ENCODE measurements at places on chromosomes 1 and 21.

- no peak for DNase-seq
These were observed 57.4 kb upstream of the ACOT11 start for GRCh38 chr1:54490361-54491248.

DNA sequence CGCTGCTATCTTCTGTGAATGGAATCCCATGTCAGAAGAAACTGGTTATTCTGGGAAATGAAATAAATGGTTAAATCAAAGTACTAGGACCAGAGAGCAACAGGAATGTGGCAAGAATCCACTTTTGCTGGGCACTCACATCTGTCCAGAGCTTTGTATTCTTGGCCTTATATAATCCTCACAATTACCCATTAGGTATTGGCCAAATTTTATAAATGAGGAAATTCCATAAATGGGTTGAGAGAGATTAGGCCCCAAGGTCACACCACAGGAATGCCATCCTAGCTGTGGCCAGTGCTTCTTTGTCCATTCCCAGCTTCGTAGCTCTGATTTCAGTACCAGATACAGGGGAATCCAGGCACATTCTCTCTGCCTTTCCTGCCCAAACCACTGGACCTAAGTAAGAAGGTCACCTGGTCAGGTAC lies 76.1 kb upstream of the HOOK1 start:
- DNase-seq, result no peak

GRCh38 chr21:15204970-15205286 lies 140.1 kb upstream of the NRIP1 start:
- DNase-seq, result no peak

DNA sequence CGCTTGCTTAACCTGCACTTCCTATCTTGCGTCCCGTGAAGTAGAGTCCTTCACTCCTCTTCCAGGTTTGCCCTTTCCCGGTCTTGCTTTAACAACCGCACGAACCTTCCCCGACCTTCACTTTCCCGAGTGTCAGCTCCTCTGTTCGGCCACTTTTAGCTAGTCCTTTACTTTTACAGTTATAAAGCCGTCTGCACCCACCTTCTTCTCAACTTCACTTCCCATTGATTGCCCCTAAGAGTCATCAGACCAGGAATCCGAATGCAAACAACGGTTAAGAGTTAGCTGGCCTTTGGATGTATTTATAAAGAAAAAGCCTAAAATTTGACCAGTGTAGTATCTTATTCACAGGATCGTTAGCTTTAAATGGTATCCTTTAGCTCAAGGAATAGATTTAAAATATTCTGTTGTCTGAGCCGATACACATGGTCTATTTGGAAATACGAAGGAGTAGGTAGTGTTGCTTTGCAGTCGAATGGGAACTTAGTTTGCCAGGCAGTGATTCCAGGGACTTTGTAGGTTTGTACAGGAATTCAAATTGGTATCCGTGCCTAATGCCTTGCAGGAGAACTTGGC lies 1.4 kb downstream of the PPP2R5A start:
- no peak for DNase-seq

DNA sequence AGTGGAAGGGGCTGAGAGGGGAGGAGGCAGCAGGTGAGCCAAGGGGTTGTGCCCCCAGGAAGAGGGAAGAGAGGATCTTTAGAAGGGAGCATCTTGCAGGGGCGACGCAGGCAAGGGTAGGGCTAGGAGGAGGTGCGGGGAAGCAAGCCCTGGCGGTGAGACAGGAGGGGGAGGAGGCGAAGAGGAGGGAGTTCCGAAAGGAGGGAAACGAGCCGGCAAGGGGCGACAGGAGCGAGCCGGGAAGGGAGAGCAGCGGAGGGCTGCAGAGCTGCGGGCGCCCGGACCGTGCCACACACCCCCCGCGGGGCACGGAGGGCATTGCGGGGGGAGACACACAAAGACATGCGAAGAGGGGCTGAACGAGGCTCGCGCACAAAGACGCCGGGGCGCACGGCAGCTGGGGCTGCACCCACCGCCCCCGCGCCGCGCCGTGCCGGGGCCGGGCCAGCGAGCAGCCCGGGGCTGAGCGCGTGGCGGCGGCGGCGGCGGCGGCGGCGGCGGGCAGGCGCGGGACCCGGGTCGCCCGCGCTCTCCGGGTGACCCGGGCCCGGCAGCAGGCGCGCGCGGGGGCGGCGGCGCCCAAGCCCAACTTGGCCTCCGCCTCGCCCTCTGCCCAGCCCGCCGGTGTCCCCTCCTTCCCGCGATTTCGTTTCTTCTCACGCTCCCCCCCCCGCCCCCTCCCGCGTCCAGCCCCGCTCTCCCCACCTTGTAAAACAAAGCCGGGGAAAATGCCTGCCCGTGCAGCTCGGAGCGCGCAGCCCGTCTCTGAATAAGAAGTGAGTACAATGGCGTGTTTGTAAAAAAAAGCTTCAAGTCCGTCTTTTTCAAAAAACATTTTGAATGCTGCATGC lies at the start of gene KCNK2:
KCNK2 (plus strand) TSS at position 206 of the 851 bp plus-strand sequence. CDS start 649 bp downstream, outside the sequence.
- DNase-seq, result no peak

GRCh38 chr1:198682850-198683249 lies 44.0 kb downstream of the PTPRC start:
- DNase-seq, result no peak

GRCh38 chr1:246691622-246692495 lies 32.4 kb upstream of the SCCPDH start:
- no peak for DNase-seq

GRCh38 chr1:97412737-97413136 lies 508.1 kb downstream of the DPYD start:
- DNase-seq, result no peak

DNA sequence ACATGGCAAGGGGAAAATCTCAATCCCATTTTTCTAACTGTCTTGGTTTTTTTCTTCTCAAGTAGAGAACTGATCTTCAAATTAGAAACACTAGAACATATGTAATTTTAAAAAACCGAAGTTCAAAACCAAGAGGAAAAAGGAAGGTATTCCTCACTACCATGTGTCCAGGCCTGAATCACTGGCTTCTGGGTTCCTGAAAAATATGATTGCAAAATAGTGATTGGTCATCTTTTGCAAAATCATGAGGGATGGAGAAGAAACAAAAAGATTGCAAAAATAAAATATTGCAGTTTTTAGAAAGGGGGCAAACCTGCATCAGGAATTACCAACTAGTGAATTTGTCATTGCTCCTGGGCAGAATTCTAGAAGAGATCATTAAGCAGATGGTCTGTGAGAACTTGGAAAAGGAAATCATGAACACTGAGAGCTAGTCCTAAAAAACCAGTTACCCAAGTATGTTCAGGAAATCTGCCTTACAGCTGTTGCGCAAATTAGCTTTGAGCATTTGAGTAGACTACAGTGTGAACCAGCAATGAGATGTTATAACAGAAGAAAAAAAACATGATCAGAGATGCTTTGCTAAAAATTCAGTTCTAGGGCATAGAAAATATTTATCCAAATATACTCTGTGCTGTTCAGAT lies 49.4 kb downstream of the SPATA46 start:
- no peak for DNase-seq

- peak; percentile 14 for DNase-seq
These were observed 175.8 kb downstream of the TNFSF18 start for GRCh38 chr1:172874950-172875349.

DNA sequence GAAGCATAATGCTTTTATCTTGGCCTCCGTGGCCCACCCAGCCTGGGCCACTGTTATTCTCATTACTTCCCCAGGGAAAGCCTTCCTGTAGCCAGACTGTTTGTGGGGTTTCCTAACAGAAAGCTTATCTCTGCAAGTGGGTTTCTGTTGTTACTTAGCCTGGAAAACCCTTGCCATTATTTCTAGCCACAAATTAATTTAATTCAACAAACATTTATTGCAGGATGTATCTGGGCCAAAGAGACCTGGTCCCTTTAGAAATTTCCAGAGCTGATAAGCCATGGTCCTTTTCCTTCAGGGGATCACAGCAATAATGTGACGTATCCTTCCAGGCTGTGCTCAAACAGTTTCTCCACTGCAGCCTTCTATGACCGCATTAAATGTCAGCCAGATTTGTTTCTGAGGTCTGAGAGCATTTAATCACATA lies 20.9 kb downstream of the TNN start:
- DNase-seq, result no peak

GRCh38 chr1:228164561-228165371 lies 838 bp upstream of the IBA57 start:
- DNase-seq, result no peak

GRCh38 chr1:150995896-150996295 lies 10.8 kb downstream of the MINDY1 start:
- DNase-seq, result peak; percentile 28

DNA sequence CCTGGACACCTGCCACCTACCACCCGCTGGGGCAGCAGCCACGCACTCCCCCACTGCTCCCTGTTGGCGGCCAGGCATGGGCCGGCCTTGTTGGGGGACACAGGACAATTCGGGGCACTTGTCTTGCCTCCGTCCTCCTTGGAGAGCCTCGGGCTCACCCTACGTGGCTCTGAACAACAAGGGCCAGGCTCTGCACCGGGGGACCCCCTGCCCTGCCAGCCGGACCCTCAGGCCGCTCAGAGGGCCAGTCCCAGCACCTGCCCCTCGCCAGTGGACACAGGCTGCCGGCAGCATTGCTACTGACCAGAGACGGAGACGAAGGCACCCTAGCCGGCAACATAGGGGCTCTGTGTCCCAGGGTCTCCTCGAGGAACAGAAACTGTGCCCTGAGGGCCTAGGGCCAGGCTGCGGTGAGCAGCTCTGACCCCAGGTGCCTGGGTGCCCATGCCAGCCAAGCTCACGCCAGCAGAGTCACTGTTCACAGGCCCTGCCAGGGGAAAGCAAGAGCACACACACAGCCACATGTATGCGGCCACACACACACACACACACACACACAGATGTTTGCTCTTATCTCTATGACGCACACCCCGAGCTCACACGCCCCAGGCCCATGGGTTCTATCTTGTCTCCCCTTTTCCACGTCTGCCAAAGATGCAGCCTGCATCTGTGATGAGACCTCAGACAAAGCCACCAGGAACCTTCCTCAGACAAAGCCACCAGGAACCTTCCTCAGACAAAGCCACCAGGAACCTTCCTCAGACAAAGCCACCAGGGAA lies 45.9 kb downstream of the MORN1 start:
- no peak for DNase-seq

GRCh38 chr1:53498555-53499131 lies 39.4 kb downstream of the DMRTB1 start:
- no peak for DNase-seq

GRCh38 chr1:76587212-76587611 lies 280.1 kb upstream of the ST6GALNAC5 start:
- no peak for DNase-seq

- no peak for DNase-seq
These were observed 3.4 kb downstream of the GBP5 start for GRCh38 chr1:89269277-89269676.

DNA sequence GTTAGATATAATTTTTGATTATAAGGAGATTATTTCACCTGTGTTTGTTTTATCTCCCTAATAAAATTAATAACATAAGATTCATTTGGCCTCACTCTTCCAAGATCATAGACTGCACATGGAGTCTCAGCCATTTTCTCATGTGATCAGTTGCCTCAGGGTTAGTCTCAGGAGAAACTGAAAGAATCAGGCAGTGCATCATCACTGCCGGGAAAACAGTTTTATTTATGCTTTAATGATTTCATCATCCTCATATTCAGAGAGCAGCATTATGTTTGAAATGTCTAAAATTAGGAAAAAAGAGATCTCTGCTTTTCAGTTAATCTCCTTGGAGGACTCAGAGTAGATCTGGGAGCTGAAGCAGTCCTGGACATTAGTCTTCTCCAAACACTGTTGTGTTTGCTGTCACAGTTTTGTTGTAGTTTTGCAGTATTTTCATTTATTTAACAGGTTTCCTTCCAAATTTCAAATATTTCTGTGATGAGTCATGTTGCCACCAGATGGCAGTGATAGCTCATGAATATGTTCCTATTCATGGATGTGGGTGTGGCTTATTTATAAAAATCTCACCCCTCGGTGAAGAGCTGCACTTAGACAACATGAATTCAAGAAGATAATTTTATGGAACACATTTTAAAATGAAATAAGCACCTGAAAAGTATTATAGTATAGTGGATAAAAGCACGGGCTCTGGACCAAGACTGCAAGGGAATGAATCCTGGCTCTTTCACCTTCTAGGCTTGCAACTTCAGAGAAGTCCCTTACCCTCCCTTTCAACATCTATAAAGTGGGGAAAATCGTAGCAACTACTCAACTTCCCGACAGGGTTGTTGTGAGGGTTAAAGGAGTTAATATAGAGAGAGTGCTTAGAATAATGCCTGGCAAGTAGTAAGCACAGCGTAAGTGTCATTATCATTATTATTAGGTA lies 31.2 kb downstream of the CHD1L start:
- DNase-seq, result no peak

DNA sequence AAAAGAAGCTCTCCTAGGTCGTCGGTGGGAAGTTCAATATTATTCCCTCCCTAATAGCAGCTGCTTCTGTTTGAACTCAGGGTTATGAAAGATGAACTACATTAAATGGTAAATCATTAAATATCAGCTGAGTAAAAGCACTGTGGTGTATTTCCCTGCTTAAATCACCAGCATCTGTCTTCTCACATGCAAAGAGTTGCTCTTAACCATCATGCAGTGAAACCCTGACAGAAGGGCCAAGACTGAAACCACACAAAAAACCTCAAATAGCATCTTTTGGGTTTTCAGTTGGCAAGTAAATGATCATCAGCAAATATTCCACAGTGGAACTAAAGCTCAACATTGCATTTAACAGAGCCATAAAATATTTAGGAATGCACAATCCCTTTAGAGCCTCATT lies 380.0 kb upstream of the ADGRL2 start:
- no peak for DNase-seq

DNA sequence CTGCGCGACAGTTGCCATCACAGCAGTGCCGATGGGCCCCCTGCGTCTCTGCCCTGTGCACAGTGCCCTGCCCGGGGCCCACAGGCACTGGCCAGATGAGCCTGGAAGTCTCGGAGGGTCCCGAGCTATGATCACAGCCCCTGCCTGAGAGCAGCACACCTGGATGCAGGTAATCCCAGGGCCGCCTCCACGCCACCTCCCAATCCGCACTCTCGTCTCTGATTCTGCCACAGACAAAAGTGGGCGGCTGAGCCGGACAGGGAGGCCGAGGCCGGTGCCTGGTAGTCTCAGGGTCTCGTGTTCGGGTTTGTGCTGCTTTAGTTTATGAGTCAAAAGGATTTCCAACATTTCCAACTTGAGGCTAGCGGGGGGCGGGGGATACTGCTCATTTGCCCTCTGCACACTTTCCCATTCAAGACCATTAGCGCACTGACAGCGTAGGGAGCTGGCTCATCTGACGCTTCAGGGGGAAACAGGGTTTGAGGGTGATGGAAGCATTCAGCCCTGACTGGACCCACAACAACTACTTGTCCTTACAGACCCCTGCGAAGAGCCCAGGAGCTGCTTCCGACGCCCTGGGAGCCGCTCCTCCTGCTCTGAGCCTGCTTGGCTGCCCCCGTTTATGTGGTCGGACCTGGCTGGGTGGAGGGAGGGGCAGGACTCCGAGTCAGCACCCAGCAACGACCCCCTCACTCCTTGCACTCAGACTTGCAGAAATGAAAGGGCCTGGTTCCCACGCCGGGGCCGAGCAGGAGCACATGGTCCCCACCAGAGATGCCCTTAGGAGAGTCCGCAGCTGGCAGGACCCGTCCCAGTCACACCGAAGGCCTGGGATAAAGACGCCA lies 1.8 kb upstream of the TTC34 start:
- DNase-seq, result no peak

- no peak for DNase-seq
These were observed 28.9 kb downstream of the CNST start for GRCh38 chr1:246595146-246595545.

Data from activated naive CD4-positive, alpha-beta T cell treated with Interleukin-2 at 50 U/mL for 16 hours (primary cell).